Epithelial cell of proximal tubule (primary cell): ENCODE measurements at places on chromosomes 3 and 15.
A peak's percentile ranks its signal among the peaks of the same experiment; 100 is the strongest.

DNA sequence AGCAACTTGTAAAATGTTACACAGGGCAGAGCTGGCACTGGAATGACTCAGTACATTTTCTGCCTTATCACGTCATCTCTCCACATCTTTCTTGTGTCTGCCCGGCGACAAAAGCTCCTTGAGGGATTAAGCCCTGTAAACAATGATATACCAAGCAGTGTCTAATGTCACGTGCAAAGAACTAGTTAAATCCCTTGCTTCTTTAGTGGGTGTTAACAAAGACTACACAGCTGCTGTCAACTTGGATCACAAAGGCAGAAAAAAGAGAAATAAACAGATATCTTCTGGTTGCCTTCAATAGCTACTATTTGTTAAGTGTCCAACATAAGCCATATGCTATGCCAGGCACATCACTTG, 48.1 kb upstream of the FRMD4B start:
- DNase-seq: no peak

DNA sequence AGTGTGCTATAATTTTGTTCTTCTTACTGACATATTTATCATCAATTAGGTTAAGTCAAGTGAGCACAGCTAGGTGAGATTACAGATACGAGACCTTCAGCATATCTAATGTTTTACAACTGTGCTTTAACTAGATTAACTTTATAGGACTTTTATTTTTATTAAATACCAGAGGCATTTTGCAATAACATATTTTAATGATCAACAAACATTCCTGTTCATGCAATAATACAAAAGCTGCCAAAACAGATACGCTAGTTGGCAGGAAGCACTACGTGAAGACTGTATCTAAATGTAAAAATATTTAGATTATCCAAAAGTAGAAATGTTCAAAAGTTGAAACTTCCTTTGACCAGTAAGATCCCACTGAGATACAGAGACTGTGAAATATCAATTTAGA, 139.1 kb downstream of the CBLB start:
- no peak for DNase-seq

- no peak for DNase-seq
Measured at GRCh38 chr15:52220251-52220650, 29.1 kb upstream of the GNB5 start.

DNA sequence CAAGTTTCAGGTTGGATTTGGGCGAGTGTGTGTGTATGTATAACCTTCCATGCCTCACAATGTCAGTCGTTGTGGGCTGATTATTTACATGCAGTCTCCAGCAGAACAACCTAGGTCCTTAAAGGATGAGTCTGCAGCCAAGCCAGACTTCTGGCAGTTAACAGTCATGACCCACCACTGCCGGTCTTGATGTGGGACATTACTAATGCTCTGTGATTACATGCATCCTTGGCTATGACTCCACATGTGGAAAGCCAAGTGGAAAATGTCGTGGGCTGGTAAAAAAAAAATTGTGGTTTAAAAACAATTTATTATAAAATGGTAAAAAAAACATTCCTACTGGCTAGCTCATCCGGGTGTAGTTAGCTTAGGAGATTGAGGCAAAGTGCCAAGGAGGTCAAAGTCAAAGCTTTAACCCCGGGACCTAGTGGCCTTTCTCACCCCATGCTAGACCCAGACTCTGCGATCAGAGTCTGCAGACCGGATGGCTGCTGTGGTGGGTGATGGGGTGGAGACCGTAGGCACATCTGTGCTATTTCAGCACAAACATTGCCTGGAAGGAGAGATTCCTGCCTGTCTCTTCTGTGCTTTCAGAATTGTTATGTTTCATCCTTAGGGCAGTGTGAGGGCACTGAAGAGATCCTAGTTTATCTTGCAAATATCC, 6.8 kb downstream of the RARRES1 start:
- DNase-seq: peak; percentile 67

- DNase-seq: no peak
Measured at GRCh38 chr3:47542471-47543173, 29.1 kb upstream of the ELP6 start.

DNA sequence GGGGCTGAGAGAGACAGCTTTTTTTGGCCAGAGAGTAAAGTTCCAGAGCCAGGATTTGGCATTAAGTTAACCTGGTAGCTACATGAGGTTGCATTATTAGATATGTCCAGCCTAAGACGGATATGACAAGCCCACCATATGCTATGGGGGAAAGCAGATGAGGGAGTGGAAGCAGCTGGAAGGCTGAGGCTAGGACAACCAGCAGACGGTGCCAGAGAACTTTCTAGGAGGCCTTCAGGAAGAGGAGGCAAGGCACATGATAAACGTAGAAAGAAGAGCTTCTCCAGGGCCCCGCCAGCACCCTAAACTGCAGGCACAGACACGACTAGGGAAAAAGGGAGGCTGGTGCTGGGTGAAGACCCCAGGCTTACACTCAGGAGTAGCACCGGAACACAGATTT, 87.0 kb downstream of the CTNNB1 start:
- DNase-seq: no peak

GRCh38 chr3:185734725-185735096, 90.1 kb downstream of the IGF2BP2 start:
- no peak for DNase-seq

DNA sequence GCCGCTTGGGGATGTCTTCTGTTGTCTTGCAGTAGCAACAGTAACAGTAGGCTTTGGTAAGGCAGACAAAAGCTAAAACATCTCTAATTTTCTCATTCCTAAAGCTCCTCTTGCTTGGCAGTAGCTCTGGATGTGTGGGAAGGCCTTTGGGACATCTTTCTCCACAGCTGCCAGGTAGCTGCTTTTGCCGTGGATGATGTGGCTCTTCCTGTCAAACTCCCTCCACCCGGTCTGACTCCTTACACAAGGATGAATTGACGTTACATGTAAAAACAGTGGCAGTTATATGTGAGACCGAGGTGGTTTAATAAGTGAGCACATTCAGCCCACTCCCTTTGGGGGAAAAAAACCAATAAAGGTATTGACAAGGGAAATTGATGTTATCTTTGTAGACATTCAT, 309.1 kb downstream of the TUSC7 start:
- DNase-seq: no peak

DNA sequence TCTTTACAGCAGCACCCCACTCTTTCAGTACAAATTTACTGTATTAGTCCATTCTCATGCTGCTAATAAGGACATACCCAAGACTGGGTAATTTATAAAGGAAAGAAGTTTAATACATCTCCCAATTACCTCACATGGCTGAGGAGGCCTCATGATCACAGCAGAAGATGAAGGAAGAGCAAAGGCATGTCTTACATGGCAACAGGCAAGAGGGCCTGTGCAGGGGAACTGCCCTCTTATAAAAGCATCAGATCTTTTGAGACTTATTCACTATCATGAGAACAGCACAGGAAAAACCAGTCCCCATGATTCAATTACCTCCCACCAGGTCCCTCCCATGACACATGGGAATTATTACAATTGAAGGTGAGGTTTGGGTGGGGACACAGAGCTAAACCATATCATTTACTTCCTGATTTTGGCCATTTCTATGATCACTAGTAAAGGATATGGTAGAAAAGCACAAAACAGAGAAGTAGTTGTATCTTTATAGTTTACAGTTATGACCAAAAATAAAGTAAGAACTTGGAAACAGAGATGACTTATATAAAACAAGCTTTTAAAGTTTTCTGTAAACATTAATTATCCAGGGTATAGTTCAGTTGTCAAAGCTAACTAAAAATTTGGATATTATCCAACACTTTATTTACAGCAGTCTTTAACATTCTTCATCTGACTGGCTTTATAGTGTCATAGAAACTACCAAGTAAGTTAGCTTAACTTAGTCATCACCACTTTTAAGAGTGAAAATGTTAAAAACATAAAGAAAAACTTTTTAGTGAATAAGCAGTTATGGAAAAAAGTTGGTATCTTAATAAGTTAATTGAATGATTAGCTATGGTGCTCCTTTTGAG, 40.2 kb downstream of the P2RY1 start:
- no peak for DNase-seq

GRCh38 chr3:161540594-161540993, 44.0 kb downstream of the OTOL1 start:
- DNase-seq: no peak

DNA sequence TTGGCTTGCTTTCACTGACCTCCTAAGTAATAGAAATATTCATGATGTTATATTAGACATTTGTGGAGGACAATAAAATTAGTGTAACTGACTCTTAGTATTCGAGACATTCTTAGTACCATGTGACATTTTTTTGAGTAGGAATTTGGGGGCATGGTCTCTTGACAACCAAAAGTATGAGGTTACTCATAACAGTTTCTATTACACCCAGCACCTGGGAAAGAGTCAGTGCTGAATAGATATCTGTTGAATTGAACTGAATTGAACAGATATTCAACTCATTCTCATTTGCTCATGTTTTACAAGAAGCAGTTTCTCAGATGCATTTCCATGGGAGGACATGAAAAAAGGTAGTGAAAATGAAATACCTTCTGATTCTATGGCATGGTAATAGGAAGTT, 84.4 kb downstream of the CMSS1 start:
- DNase-seq: peak; percentile 33
